Activated T-helper 1 cell treated with anti-CD3 and anti-CD28 coated beads, Interleukin-12 subunit alpha, Interleukin-12 subunit beta, Interleukin-2, Interleukin-4 antibody, amounts not matched to agents 30 ng/mL and 10 ng/mL and 1 ng/mL, durations not matched to agents 14 hours and 24 hours and 36 hours (primary cell): ENCODE measurements at places on chromosomes 2 and 18. TPM values are rescaled to one million over a fixed set of nuclear protein-coding genes. Genes with fewer than 3 reads are reported as not detected.

GRCh38 chr2:68765739-68766375 is 31.2 kb downstream of the ARHGAP25 start:
- peaks cover 18% of the 10 kb centered on the region for H3K36me3 ChIP-seq
- no peak for DNase-seq
- H3K27ac ChIP-seq: peak overlapping the region; percentile 92
- peaks cover 96% of the 10 kb centered on the region for H3K4me1 ChIP-seq

DNA sequence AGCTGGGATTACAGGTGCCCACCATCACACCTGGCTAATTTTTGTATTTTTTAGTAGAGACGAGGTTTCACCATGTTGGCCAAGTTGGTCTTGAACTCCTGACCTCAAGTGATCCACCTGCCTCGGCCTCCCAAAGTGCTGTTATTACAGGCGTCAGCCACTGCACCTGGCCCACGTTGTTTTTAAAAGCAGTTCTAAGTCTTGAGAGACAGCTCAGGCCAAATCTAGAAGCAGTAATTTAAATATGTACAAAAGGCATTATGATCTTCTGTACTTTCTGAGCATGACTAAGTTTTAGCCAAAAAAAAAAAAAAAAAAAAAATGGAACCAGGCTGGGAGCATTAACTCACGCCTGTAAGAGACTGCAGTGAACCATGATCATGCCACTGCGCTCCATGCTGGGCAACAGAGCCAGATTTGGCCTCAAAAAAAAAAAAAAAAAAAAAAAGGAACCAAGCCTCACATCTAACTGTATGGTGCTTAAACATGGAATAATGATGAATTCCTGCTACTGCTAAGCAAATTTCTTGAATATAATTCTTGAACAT is 4.0 kb downstream of the ABHD3 start:
- DNase-seq: no peak
- no peaks in the 10 kb centered on the region for H3K27me3 ChIP-seq
- peaks cover 25% of the 10 kb centered on the region for H3K4me1 ChIP-seq

GRCh38 chr18:21267400-21267799 is 25.4 kb downstream of the GREB1L start:
- H3K27ac ChIP-seq: no peak overlapping the region
- peaks cover 14% of the 10 kb centered on the region for H3K27me3 ChIP-seq
- H3K4me1 ChIP-seq: no peaks in the 10 kb centered on the region
- H3K4me3 ChIP-seq: no peak overlapping the region

DNA sequence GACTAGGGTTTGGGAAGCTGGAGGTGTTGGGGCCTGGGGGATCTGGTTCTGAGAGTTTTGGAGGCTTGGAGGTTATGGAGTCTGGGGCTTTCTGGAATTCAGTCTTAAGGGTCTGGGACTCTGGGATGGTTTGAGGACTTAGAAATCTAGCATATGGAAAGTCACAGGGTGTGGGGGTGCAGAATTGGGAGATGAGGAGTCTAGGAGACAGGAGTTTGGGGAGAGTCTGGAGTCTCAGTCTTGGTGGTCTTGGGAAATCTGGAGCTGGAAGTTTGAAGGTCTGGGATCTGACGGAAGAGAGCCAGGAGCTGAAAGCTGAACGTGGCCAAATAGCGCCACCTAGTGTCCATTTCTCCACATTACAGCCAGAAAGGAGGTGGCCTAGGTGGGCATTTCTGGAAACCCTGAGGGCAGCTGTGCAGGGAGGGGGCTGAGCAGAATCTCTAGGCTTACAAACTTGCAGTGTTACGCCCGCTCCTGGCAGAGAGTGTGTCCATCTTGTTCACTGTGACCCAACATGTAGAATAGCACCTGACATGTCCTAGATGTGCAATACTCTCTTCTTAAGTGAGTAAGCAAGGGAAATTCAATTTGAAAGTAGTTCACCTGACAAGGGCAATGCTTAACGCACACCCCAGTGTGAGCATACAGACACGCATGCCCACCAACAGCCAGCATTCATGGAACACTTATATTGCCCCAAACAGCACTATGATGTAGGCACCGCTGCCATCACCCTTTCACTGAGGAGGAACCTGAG is 204.8 kb downstream of the TFCP2L1 start:
- DNase-seq: peak; percentile 11
- no peak overlapping the region for H3K4me3 ChIP-seq
- H3K27me3 ChIP-seq: peaks cover 18% of the 10 kb centered on the region

DNA sequence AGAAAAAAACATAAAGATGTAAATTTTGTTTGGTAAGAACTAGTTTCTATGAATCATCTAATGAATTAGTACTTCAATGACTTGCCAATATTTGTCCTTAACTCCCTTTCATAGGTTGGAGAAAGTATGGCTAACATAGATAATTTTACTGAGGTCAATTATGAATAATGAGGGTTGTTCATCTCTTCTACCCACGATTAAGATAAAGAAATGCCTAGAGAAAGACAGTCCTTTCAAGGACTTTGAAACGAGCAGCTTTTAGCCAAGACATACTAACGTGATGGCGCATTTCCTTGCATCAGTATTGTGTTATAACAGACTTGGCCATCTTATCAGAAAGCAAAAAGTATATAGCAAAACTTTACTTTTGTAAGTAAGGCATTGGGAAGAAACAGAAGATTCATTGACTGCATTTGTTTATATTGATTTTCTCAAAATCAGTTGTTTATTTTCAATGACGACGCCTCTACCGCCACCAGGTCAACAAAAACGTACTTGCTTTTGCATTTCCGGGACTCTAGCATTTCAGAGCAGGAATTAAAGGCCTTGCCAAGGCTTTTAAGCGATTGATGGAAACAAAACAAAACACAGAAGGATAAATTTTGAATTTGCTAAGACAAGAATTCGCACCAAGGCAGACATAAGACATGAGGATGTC is 961 bp downstream of the RBM43 start:
- H3K27me3 ChIP-seq: peaks cover 2% of the 10 kb centered on the region
- DNase-seq: no peak
- H3K4me3 ChIP-seq: peak overlapping the region; percentile 93

GRCh38 chr2:150125708-150126107 is 361.8 kb downstream of the RND3 start:
- DNase-seq: no peak
- H3K36me3 ChIP-seq: no peaks in the 10 kb centered on the region
- no peaks in the 10 kb centered on the region for H3K27me3 ChIP-seq
- H3K4me3 ChIP-seq: no peak overlapping the region

- H3K36me3 ChIP-seq: no peaks in the 10 kb centered on the region
- H3K27ac ChIP-seq: no peak overlapping the region
- no peak overlapping the region for H3K4me3 ChIP-seq
- no peaks in the 10 kb centered on the region for H3K4me1 ChIP-seq
- H3K27me3 ChIP-seq: peaks cover 7% of the 10 kb centered on the region
- no peak for DNase-seq
Observed at GRCh38 chr18:47526147-47526546, 274.7 kb upstream of the SKOR2 start.

DNA sequence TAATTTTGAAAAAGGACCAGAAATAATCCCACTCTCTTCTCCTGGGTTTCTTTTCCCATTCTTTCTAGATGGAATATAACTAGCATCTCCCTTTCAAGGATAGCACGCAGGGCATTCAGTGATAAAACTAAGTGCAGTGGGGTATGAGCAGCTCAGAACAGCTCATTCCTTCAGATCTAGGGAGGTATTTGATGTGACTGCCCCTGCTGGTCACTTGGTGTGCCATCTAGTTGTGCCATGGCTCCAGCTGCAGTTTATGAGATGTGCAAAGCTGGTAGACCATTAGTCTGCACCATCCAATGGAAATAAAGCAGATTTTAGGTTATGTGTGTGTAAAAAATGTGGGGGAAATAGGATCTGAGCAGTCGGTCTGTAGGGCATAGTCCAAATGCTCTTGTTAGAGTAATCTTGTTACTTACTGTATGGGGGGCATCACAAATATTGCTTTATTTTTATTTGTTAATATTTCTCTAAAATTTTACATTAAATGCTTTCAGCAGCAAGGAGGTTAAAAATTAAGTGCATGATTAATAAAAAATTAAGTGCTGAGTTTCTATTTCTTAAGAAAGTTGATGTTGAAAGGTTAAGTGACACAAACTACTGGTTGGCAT is 38.9 kb downstream of the CTAGE1 start:
- H3K27ac ChIP-seq: no peak overlapping the region
- H3K4me3 ChIP-seq: no peak overlapping the region
- no peaks in the 10 kb centered on the region for H3K36me3 ChIP-seq

DNA sequence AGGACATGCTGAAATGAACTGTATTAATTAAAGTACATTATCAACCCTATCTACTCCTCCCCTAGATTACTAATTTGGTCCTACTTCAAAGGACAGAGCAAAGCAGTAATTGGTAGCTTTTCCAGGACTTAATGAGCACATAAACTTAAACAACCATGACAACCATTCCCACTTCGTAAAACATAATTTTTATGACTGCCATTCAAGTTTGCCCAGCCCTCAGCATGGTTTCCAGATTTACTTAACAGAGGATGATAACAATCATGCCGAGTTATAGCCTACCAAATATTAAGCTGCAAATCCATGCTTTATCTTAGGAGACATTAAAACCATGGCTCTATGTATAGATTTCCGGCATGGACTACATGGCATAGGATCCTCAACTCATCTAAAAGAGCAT is 401.1 kb upstream of the CHAC2 start:
- DNase-seq: no peak
- no peaks in the 10 kb centered on the region for H3K27me3 ChIP-seq
- no peaks in the 10 kb centered on the region for H3K36me3 ChIP-seq
- no peak overlapping the region for H3K27ac ChIP-seq

DNA sequence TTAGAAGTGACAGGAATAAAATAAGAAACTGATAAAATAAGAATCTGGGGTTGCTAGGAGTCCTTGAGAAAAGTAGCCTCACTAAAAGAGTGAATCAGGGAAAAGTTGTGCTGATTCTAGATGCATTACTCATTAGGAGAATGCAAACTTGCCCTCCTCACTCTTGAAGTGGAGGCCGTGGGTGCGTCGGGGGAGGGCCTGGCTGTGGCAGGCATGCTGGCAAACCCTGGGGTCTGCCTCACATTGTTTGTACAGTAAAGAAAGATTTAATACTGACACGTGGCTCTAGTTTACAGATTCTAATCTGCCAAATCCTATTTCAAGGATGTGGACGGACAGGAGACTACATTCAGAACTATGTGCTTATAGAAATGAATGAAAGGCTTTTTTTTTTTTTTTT is 41.9 kb downstream of the TANC1 start:
- no peaks in the 10 kb centered on the region for H3K27me3 ChIP-seq
- no peaks in the 10 kb centered on the region for H3K36me3 ChIP-seq
- no peak overlapping the region for H3K27ac ChIP-seq
- DNase-seq: no peak
- no peak overlapping the region for H3K4me3 ChIP-seq
- no peaks in the 10 kb centered on the region for H3K4me1 ChIP-seq

DNA sequence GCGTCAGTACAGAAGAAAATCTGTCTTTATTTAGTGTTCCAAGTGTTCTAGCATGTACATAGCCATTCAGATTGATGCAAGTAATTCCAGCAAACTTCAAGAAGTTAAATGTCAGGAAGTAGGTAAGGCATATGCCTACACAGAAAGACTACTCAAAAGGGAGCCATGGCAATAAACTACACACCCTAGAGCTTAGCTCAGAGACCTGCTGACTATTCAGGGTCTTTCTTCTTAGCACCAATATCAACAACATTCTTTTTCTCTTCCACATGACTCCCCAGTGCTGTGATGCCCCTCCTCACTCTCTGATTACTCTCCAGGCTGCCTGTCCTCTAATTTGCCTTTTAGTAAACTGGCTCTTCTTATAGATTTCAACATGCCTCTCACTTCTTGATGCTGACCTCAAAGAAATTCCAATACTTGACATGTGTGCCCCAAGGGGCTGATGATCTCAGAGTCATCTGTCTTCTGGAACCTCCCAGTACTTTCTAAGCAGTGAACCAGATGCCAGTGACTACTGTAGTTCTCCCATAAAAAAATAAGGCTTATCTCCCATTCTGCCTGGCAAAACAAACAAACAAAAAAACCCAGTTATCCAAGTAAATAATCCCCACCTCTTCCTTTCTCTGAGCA is 909.2 kb upstream of the FANCL start:
- H3K27me3 ChIP-seq: no peaks in the 10 kb centered on the region
- no peaks in the 10 kb centered on the region for H3K36me3 ChIP-seq
- DNase-seq: no peak
- H3K4me1 ChIP-seq: no peaks in the 10 kb centered on the region
- H3K4me3 ChIP-seq: no peak overlapping the region

- H3K27ac ChIP-seq: no peak overlapping the region
- no peaks in the 10 kb centered on the region for H3K4me1 ChIP-seq
- H3K36me3 ChIP-seq: no peaks in the 10 kb centered on the region
- peaks cover 9% of the 10 kb centered on the region for H3K27me3 ChIP-seq
- no peak for DNase-seq
Observed at GRCh38 chr2:224069172-224069571, 30.1 kb upstream of the SERPINE2 start.

DNA sequence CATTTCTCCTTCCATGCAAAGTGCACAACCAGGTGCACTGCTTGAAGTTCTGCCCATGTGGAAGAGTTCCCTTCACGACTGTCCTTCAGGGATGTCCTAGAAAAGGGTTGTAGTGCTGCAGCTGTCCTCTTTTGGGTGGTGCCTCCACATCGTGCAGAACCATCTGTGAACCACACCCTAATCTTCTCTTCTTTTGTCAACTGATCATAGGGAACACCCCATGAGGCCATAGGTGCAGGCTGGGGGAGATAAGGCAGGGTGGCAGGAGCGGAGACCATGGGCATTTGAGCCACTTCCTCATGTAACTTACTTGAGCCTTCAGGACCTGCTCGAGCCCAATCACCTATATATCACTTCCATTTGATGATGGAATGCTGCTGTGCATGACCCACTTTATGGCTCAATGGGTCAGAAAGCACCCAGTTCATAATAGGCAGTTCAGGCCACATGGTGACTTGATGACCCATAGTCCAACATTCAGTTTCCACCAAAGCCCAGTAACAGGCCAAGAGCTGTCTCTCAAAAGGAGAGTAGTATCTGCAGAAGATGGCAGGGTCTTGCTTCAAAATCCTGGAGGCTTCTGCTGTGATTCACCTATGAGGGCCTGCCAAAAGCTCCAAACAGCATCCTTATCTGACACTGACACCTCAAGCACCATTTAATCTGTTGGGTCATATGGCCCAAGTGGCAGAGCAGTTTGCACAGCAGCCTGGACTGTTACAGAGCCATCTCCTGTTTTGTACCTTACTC is 84.7 kb upstream of the CYRIA start:
- no peaks in the 10 kb centered on the region for H3K36me3 ChIP-seq
- no peak for DNase-seq
- H3K27me3 ChIP-seq: no peaks in the 10 kb centered on the region
- H3K4me3 ChIP-seq: no peak overlapping the region

DNA sequence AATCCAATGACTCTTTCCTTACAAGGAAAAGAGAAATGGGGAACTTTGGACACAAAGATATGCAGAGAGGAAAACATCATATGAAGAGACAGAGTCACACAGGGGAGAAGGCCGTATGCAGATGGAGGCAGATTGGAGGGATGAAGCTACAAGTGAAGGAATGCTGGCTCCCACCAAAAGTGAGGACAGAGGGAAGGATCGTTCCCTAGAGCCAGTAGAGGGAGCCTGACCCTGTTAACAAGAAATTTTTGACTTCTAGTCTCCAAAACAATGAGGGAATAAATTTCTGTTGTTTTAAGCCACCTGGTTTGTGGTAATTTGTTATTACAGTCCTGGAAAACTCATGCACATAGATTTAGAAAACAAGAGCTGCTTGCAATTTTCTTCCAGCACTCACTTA is 169.3 kb downstream of the PMAIP1 start:
- H3K27me3 ChIP-seq: no peaks in the 10 kb centered on the region
- no peak overlapping the region for H3K4me3 ChIP-seq
- no peaks in the 10 kb centered on the region for H3K36me3 ChIP-seq
- H3K4me1 ChIP-seq: no peaks in the 10 kb centered on the region
- no peak overlapping the region for H3K27ac ChIP-seq
- DNase-seq: no peak

Gene HOXD8
- not detected in 2 replicates for total RNA-seq

Gene EIF2B4
- total RNA-seq: 53.9 and 55.8 TPM in 2 replicates

Gene EMILIN2
- 26.1 and 28.0 TPM in 2 replicates for total RNA-seq

Gene IL1RL2
- total RNA-seq: 0.16 TPM in 1 of 2 replicates, not detected in the other
